D721Med (cell line): ENCODE measurements at places on chromosomes 3 and 15.

- no peak for DNase-seq
Measured at GRCh38 chr3:14845826-14846225, 27.1 kb downstream of the FGD5 start.

DNA sequence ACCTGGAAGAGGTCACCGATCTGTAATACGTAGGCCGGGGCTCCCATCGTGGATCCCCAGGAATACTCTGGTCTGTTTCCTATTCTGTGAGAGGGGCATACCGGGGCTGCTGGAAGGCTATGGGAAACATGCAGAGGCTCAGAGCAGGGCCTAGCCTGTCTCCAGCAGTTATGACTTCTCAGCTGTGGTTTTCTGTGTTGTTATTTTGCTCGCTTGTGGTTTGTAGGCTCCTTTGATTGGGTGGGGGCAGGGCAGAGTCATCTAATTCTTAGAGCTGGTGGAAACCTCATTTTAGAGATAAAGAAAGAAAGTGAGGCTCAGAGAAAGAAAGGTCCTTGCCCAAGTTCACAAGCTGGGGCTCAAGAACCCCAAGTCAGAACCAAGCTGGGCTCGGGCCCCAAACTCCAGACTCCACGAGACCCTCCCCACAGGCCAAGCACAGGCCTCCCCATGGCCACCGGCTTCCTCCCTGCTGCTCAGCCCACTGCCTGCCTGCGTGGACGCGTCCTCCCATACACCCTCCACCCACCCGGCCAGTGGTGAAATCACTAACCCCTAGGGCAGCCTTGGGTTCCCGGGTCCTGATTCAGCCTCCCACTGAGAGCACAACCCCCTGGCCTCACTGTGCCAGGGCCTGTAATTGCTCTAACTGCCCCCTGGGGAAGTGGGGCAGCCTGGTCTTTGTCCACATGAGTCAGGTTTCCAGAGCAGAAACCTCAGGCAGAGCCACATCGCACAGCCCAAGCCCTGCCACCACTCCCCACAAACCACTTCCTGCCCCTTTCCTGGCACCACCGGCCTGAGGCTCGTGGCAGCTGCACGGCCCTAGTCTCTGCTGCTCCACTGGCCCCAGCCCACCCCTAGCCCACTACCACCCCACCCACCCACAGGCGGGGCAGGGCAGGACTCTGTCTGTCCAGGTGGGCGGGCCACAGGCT lies 270.8 kb downstream of the UACA start:
- DNase-seq, result no peak

GRCh38 chr3:123068601-123069381 lies 2.0 kb downstream of the PDIA5 start:
- DNase-seq, result no peak

- no peak for DNase-seq
Measured at GRCh38 chr3:89411201-89411600, 303.8 kb downstream of the EPHA3 start.

DNA sequence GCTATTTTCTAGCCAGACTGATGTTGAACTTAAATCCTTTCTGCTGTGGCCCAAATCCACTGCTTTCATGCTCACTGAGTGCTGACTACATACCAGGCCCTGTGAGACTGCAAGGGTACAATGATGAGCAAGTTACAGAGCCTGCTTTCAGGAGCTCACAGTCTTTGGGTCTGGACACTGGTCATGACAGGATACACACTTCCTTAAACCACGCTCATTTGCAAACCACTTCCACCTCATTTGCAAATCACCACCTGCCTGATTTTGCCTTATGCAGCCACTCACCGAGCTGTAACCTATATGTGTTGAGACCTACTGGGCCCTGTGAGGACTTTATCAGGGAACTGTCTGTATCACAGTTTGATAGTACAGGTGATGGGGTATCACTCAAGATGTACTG lies 50.2 kb upstream of the LRRC58 start:
- no peak for DNase-seq

GRCh38 chr3:28651159-28651558 lies 302.5 kb upstream of the AZI2 start:
- DNase-seq, result no peak

DNA sequence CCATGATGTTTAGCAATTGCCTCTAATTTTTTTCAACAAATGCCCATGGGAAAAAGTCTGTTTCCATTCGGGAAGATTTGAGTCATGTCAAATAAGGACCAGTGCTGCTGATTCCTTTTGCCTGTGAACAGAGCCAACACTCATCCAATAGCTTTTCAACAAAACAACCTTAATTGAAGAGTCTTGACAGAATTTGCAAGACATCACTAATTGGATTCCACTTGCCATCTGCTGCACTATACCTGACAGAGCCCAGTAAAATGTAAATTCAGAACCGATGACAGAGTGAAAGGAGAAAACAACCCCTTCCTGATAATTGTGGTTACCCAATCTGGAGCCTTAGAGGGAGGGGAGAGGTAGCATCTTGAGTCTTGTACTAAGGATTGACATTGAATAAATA lies 426.7 kb downstream of the AGBL1 start:
- DNase-seq, result no peak

- no peak for DNase-seq
Measured at GRCh38 chr3:98326945-98327344, 26.7 kb upstream of the OR5K4 start.

DNA sequence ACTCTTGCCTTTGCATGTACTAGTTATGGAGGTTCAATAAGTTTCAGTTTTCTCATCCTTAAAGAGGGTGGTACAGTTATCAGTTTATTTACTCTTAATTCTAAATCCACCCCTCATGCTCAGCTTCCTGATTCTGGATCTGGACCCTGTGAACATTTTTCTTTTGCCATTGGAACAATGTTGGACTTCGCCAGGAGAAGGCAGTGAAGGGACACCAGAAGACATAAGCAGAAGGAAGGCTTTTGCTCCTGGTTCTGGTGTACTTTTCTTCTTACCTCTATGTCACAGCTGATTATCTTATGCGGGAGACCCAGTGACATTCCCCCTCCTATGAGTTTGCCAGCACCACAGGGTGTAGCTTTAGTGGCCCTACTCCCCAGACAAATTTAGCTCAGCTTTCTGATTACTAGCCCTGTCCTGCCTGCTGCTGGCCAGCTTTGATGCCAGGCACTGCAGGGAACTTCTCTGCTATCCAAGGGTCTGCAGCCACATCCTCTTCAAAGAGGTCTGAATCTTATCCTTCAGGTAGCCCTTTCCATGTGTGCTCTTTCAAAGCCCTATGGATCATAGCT lies 466.3 kb upstream of the EPHA3 start:
- no peak for DNase-seq

DNA sequence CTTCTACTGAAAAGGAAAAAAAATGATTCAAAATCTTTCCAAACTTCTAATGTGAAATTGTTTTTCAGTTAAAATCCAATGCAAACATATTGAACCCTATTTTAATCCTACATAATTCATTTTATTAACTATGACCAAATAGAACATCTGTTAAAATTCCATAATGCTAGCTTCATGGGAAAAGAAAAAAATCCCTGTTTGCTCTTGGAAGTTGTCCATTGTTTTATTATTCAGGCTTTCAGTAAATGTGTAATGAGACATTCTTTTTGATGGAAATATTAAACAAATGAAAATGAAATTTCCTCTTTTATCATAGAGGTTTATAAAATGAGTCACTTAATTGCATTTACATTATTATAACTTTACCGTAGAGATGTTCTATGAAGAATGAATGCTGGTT lies 49.5 kb downstream of the SLC25A26 start:
- no peak for DNase-seq

- DNase-seq, result no peak
Measured at GRCh38 chr15:90665288-90666134, 51.6 kb upstream of the BLM start.

GRCh38 chr3:13526626-13526949 lies 22.3 kb upstream of the FBLN2 start:
- no peak for DNase-seq

GRCh38 chr3:104526901-104527401 lies 839.8 kb upstream of the ALCAM start:
- no peak for DNase-seq

DNA sequence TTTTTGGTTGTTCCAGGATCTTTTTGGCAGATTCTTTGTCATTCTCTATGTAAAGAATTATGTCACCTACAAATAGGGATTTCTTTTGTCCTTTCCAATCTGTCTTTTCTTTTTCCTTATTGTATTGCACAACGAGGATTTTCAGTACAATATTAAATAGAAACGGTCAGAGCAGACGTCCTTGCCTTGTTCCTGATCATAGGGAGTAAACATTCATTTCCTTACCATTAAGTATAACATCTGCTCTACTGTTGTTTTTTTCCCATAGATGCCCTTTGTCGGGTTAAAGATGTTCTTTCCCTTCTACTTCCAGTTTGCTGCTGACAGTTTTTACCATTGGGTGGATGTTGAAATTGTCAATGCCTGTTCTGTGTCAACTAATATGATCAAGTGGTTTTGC lies 528.4 kb downstream of the OCA2 start:
- no peak for DNase-seq

DNA sequence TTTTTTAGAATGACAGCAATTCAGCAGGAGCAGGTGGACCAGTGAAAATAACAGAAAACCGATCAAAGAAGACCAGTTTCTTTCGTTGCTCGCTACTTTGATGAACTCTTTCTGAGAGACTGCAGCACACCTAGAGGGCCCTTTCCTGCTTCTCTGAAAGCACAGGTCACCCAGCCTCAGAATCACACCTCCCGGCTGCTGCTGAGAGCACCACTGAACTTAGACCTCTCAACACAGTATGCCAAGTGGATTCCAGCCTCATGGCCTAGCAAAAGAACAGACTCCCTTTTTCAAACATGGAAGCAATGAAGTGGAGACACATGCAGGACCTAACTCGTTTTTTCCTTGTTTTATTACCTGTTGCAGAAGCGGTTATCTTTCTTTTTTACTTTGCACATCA lies 13.9 kb upstream of the APH1B start:
- no peak for DNase-seq

GRCh38 chr15:37289109-37289765 lies 188.9 kb upstream of the MEIS2 start:
- no peak for DNase-seq

DNA sequence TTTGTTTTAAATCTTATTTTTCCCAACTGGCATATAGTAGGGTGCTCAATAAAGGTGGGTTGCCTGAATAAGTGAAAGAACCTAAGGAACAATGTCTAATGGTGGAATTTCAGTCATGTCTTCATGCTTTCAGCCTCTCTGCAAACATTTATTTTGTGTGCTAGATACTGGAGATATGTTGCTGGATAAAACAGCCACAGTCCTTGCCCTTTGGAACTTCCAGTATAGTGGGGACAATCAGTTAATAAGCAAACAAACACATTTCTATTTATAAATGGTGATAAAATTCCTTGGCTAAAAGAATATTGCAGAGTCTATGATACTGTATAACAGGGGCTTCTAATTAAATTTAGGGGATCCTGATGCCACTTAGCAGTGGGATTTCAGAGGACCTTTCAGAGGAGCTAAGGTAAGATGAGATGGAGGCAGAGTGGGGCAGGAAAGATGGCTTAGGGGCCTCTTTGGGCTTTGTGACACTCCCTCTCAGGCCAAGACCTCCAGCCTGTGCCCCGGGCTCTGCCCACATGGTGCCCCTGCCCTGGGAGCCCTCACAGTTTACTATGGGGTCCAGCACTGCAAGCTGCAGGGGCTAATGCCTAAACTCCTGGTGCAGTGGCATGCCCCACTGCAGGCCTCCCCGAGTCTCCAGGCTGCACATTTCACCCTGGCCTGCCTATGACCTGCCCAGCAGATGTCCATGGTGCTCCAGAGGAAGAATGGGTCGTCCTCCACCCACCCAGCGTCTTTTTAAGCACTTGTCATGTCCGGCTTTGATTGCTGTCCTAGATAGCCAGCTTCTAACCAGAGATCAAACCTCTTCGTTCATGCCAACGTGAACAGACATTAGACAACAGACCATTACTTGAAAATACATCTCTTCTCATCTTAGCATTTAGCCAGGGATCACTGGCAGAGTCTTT lies 61.6 kb upstream of the PRR23C start:
- no peak for DNase-seq

DNA sequence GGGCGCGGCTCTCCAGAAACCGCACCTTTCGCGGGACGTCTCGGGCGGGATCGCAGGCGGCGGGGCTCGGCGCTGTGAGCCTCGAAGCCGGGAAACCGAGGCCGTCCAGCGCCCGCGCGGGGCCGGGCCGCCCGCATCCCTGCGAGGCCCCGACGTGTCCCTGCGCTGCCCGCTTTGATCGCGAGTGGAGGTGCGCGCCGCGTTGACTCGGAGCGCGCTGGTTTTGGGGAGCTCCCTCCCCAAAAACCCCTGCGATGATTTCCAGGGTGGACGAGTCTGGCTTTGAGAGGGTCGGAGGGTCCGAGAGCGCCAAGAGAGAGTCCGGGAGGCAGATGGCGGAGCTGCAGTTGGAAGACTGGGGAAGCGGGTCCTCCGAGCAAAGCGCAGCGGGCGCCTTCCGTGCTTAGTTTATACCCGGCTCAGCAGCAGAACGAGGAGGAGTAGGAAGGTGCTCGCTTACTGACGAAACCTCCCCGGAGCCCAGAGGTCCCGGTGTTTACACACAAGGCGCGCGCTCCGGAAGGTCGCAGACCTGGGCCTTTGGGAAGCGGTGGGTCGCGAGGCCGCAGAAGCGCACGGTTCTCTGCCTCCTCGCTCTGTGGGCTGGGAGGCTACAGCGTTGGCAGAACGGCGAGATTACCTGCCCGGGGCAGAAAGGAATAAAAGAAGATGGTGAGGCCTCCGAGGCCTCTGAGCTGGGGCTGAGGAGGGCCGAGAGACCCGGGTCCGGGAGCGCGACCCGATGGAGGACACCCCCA lies 687 bp downstream of the ALDH1A3 start:
- no peak for DNase-seq

DNA sequence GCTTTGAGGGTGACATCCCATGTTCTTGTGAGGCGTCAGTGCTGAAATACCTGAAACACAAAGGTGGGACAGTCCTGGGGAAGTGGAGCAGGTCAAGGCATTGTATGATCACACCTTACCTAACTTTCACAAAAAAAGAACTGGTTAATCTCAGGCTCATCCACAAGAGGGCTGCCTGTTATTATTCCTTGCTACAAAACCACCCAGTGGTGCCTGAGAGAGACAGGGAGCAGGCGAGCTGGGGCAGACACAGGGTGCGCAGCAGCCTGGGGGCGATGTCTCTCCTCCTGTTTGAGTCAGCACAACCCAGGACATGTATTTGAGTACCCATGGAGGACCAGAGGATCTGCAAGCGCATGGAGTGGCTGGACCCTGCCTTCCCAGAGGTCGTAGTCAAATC lies 316.8 kb upstream of the ATP10A start:
- DNase-seq, result no peak

DNA sequence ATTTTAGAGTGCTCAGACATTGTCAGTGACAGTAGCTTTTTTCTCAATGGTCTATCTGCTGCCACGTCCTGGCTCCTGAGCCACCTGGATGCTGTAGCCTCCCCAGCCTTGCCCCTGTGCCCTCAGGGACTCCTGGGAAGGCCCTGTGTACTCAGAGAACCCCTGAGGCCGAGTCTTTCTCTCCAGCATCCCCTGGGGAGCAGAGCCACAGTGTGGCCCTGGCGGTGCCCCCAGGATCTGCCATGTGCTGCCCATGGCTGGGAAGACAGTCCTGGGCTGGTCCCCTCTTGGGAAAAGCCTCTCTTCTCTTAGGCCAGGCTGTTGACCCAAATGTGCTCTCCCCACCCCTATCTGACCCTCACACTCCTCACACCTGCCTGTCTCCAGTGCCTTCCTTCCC lies 5.0 kb downstream of the MYD88 start:
- no peak for DNase-seq
